Aorta (tissue), 5 donors: ENCODE measurements at places on chromosomes 12 and 14. TPM values are rescaled to one million over a fixed set of nuclear protein-coding genes. Genes with fewer than 3 reads are reported as not detected.

- no peak for DNase-seq
Measured at GRCh38 chr12:64737539-64737938, 21.7 kb downstream of the GNS start.

DNA sequence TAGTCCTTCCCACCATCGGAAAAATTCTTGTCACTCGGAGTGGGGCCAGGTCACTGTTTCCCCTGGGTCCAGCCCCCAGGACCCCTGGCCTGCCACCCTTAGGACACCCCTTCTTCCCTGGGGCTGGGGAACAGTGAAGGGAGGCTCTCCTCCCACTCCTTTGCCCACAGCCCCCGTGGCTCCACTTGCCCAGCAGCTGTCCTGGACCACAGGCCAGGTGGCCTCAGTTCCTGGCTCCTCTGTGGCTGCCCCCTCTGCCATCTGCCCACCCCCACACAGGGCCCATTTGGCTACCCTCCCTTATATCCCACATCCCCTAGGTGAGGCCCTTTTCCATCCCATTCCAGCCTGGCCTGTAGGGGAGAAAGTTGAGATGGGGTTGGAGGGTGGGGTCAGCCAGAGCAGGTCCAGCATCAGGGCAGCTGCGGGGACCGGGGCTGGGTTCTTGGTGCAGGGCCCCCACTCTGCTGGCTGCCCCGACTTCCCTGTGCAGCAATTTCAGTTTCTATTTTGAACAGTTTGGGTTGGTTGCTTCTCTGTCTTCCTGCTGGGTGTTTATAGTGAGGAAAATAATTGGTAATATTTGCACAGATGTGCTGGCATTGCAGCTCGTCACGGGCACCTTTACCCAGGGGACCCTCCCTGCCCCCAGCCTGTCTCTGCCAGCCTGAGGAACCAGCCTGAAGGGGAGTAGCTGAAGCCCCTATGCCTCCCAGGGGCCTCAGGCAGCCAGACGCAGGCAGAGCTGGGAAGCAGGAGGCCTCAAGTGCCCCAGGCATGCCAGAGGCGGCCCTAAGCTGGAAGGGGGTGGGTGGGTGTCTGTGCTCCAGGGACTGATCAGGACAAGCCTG, 23.4 kb downstream of the SYNDIG1L start:
- DNase-seq: no peak

GRCh38 chr12:108484431-108484830, 30.6 kb upstream of the FICD start:
- no peak for DNase-seq

- no peak for DNase-seq
Measured at GRCh38 chr12:18254081-18254480, 7.2 kb upstream of the PIK3C2G start.

GRCh38 chr12:54142114-54142475, 46.7 kb downstream of the SMUG1 start:
- DNase-seq: no peak

- no peak for DNase-seq
Measured at GRCh38 chr12:46067094-46067493, 76.7 kb upstream of the SCAF11 start.

- no peak for DNase-seq
Measured at GRCh38 chr12:40390980-40391379, 166.2 kb downstream of the LRRK2 start.

GRCh38 chr14:76771437-76771980, 10.2 kb downstream of the VASH1 start:
- peak; percentile 46 for DNase-seq

GRCh38 chr12:109358154-109358869, 10.6 kb downstream of the MYO1H start:
- no peak for DNase-seq

DNA sequence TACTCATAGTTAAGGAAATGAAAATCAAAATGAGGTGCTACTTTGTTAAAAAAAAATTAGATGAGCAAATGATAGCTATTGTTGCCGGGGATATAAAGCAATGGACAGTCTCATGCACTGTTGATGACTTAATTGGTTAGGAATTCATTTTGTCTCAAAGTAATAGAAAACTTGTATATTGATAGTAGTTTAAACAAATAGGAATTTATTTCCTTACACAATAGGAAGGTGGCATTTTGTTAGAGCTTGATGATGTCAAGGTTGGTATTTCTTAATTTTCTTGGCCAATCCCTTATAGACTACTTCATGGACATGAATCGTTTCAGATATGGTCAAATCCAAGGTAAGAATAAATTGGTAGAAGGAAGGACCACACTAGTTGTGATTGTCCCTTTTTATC, 7.8 kb downstream of the PRPF39 start:
- DNase-seq: no peak

GRCh38 chr12:131445795-131446194, 265.1 kb upstream of the SFSWAP start:
- no peak for DNase-seq

The MDP1 gene
- total RNA-seq: 19.5 TPM

The RERG gene
- total RNA-seq: 70.5 TPM
